ENCODE measurements at places on chromosomes 13 and 19. TPM values are rescaled to one million over a fixed set of nuclear protein-coding genes. Genes with fewer than 3 reads are reported as not detected.

DNA sequence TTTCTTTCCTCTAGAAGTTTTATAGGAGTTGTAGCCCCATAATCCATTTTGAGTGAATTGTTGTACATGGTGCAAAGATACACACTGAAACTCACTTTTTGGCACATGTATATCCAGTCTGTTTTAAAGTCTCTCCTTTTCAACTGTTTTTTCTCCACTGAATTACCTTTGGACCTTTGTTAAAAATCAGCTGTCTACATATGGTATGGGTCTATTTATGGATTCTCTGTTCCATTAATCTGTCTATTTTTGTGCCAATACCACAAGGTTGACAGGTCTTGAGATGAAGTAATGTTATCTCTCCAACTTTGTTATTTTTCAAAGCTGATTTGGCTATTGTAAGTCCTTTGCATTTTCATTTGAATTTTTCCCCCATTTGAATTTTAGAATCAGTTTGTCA is 4.7 kb downstream of the HNRNPA1L2 start:
- no peak for DNase-seq

- DNase-seq: no peak
Measured at GRCh38 chr13:59547950-59548349, 615.8 kb downstream of the DIAPH3 start.

DNA sequence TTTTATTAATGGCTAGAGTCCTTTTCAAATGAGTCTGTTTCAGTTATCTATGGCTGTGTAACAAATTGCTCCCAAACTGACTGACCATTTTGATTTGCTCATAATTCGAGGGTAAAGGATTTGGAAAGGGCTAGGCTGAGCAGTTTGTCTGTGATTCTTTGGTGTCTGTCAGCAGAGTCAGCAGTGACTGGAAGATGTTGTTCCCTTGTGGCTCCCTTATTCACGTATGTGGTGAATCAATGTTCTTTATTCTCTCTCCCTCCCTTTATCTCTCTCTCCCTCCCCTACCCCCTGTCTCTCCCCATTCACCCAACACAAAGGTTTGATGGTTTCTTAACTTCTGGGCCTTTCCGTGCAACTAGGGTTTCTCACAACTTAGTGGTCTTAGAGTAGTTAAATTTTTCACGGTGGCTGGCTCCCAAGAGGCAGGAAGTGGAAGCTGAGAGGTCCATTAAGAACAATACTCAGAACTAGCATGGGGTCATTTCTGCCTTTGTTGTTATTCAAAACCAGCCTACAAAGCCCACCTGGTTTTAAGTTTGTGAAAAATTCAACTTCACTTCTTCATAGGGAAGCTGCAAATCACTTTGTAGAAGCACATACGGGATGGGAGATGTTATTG is 772.5 kb upstream of the SLITRK1 start:
- DNase-seq: no peak

DNA sequence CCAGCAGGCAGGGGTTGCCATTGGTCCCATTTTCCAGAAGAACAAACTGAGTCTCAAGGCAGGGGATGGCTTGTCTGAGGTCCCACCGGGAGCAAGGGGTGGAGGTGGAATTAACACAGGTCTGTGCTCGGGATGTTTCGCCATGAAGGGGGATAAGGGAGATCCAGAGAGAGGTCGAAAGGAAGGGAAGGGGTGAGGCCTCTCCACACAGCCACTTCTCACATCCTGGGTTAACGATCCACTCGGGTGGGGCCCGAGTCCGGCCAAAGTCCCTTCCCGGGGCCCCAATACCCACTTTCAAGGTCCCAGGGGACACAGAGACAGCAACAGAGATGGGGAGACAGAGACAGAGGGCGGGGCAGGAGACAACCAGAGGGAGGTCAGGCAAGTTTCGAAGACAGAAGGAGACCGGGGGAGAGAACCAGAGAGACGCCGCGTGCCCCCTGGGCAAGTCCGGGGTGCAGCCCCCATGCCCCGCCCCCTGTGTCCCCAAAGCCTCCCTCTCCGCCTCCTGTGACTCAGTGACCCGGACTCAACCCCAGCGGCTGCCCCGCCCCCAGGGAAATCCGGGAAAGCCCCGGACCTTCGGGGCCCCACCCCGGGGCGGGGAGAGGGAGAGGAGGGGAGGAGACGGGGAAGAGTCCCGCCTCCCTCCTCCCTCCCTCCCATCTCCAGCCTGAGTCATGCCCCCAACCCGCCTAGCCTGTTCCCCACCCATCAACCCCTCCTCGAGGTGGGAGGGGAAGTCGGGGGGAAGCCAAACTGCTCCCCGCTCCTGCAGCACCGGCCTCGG is 1.4 kb upstream of the BCL3 start:
- peak; percentile 95 for DNase-seq

- peak; percentile 25 for DNase-seq
Measured at GRCh38 chr13:29888306-29888705, 37.9 kb upstream of the UBL3 start.

- peak; percentile 49 for DNase-seq
Measured at GRCh38 chr19:632579-633067, 714 bp downstream of the POLRMT start.

The ERICH6B gene
- not detected for total RNA-seq

- DNase-seq: no peak
Measured at GRCh38 chr13:48829536-48829935, 146.2 kb upstream of the FNDC3A start.

GRCh38 chr13:51825165-51825592 is 19.8 kb downstream of the TMEM272 start:
- peak; percentile 68 for DNase-seq

The SIAH3 gene
- not detected for total RNA-seq

DNA sequence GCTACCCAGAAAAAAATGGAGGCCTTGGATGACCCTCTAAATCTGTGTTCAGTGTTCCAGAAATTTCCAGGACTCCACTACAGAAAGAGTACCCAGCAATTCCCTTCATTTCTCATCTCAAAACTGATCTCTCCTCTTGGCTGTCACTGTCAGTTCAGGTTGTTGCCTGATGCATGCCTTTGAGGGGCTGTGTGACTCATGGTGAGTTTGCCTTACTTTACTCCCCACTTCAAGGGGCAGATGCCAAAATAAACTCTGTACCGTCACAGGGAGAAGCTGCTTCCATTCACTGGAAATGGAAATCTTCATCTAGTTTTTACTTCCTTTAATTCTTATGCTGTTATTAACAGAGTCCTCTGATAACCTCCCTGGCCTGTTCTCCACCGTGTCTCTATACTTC is 1075.0 kb downstream of the DIAPH3 start:
- DNase-seq: peak; percentile 48

- no peak for DNase-seq
Measured at GRCh38 chr19:10497371-10497770, 5.8 kb downstream of the KEAP1 start.

The AP2S1 gene
- total RNA-seq: 113 TPM

GRCh38 chr13:24119626-24120508 is 40.7 kb upstream of the SPATA13 start:
- DNase-seq: peak; percentile 31

GRCh38 chr19:42330241-42330711 is 4.8 kb downstream of the MEGF8 start:
- DNase-seq: peak; percentile 79

The CEACAM16 gene
- total RNA-seq: not detected

GRCh38 chr19:48206397-48207093 is 36.1 kb downstream of the ZSWIM9 start:
- DNase-seq: no peak

The EFNA2 gene
- total RNA-seq: not detected

GRCh38 chr13:89930861-89931260 is 1416.6 kb upstream of the MIR17HG start:
- no peak for DNase-seq

- no peak for DNase-seq
Measured at GRCh38 chr13:111906816-111907215, 160.1 kb upstream of the SOX1 start.

The FGF21 gene
- not detected for total RNA-seq

DNA sequence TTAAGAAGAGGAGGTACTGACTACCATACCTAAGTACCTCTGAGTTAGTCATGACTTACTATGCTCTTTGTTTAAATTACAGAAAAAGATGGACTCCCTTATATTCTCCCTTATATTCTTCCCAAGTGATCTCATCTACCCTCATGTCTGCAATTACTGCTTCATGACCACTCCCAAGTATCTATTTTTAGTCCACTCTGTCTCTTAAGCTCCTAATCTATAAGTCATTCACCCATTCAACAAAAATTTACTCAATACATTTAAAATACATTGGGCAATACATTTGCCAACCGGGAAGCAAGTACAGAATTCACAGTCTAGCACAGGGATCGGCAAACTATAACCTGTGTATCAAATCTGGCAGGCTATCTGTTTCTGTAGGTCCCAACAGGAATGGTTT is 42.6 kb downstream of the KPNA3 start:
- peak; percentile 4 for DNase-seq

GRCh38 chr13:110130431-110130830 is 176.5 kb downstream of the COL4A1 start:
- no peak for DNase-seq

The CEACAM5 gene
- not detected for total RNA-seq

The KL gene
- total RNA-seq: 0.81 TPM

The MCEMP1 gene
- total RNA-seq: not detected

- peak; percentile 73 for DNase-seq
Measured at GRCh38 chr13:32125751-32126150, 94.2 kb downstream of the FRY start.

The SPINT2 gene
- 1.3 TPM for total RNA-seq

GRCh38 chr13:21046203-21046602 is 15.2 kb downstream of the LATS2 start:
- no peak for DNase-seq

The CYP2A7 gene
- not detected for total RNA-seq

DNA sequence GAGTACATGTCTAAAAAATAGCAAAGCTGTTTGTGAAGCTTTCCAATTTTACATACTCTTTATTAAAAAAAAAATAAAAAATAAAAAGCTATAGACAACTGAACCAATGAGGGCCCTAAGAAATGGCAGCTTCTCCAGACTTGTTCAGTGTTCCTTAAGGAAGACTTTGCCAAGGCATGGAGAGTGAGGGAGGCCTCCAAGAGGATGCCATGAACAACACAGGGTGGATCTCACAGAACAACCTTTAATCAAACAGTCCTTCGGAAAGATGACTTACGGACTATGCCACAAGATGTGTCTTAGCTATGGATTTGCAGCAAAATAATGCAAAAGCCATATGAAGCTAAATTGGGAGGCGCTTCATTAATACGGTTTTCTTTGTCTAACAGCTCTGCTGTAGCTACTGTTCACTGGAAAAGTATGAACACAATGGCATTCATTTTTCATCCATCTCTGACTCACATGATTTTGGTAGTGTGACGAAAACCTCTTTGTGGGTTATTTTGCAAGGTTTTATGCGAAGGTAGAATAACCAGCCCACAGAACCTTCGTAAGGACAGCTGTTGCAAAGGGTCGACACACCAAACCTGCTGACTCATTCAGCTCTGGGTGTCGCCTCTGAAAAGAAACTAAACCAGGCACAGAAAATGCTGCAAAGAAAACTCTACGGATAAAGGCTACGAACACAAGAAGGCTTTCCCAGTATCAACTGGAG is 27.7 kb downstream of the EFNB2 start:
- peak; percentile 91 for DNase-seq

DNA sequence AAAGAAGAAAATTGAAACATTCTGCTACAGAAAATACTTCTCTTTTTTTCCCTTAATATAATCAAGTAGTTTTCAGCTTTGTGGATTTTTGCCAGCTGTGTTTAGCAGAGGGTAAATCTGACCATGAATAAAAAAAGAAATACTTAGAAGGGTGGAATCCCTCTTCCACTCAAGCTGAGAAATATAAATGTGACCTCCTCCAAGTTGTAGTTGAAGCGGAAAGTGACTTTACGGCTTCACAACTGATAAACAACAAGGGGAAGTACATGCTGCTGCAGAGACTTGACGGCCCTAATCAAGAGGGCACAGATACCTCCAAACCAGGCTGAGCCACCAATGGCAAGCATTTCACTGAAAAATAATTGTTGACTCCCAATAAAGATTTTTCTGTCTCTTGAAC is 785.0 kb downstream of the SLITRK5 start:
- no peak for DNase-seq

- no peak for DNase-seq
Measured at GRCh38 chr13:111915104-111915551, 151.8 kb upstream of the SOX1 start.

The LILRB3 gene
- not detected for total RNA-seq

- no peak for DNase-seq
Measured at GRCh38 chr13:85685436-85685835, 113.8 kb downstream of the SLITRK6 start.

DNA sequence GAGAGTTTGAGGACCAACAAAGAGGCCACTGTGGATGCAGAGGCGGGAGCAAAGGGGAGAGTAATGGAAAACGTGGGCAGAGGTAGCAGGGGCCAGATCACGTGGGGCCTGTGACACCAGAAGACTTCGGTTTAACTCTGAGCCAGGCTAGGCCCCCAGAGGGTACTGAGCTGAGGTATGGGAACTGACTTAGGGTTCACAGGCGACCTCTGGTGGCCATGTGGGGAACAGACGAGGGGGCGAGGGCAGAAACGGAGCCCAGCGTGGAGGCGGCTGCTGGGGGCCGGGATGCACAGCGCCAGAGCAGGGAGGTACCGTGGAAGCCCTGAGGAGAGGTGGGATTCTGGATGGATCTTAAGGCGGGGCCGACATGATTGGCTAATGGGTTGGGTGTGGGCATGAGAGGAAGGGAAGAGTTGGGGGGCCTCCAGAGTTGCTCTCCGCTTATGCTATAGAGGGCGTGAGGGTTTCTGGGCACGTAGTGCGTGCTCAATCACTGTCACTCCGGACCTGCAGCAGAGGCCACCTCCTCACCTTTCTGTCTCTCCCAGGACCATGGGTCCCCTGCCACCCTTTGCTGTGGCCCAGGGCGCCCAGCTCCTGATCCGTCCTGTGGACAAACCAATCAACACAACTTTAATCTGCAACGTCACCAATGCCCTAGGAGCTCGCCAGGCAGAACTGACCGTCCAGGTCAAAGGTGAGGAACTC is 13.7 kb downstream of the PVR start:
- DNase-seq: peak; percentile 83

The ZSCAN4 gene
- not detected for total RNA-seq

- DNase-seq: peak; percentile 32
Measured at GRCh38 chr13:103351035-103351828, 285.0 kb upstream of the SLC10A2 start.

The PLEKHA4 gene
- 28.9 TPM for total RNA-seq

The TPRX1 gene
- total RNA-seq: not detected
